Bronchial epithelial cell (primary cell): ENCODE measurements at places on chromosomes 6 and 20. TPM values are rescaled to one million over a fixed set of nuclear protein-coding genes. Genes with fewer than 3 reads are reported as not detected.

DNA sequence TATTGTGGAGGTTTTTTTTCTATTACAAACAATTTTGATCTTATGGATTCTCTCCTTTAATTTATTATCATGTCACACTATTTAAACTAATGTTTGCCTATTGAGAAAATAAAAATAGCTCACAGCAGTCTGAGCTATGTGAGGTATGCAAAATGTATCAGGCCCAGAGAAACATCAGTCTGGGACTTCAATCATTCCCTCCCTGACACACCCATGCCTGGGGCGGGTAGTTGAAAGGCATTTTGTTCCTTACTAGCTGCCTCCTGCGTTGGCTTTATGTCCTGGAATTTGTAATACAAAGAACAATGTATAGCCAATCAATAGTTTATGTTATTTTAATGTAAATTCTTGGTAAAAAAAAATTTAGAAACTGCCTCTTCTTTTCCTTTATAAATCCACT, 403.3 kb downstream of the EPM2A start:
- peak; percentile 21 for DNase-seq

- DNase-seq, result no peak
These were observed 38.6 kb downstream of the VTA1 start for GRCh38 chr6:142185641-142186040.

DNA sequence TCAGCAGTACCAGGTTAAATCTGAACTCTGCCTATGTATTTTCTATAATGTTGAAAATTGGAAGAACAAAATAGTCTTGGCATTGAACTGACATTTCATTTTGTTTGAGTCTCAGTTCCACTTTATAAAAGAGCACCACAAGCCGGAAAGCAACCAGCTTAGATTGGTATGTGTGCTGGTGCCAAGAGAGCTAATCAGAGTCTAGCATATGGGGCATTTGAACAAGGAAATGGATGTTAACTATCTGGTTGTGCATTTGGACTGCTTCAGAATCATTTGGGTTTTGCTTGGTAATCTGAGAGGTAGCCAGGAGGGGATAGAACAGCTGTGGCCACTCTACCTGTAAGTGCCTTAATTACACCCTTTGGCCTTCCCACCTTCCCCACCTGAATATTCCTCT, 184.8 kb downstream of the GRIK2 start:
- no peak for DNase-seq

Gene BPIFB2
- not detected in 2 replicates for total RNA-seq
